ENCODE measurements at places on chromosomes 5 and 9.

DNA sequence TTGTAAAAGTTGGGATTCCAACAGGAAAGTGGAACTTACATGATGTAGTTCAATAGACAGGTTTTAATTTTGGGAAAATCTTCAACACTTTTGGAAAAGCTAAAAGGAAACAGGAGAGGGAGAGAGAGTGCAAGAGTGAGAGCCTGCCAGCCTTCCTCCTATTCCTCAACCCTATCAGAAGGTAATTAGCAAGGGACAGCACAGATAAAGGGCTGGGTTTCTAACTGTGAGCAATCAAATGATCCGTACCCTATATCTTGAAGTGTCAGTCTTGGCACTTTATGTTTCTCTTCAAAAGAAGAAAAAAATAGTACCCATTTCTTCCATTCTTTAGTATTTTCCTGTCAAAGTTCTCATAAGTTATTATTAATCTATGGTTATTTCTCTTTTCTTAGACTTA lies 79.4 kb downstream of the FER start:
- DNase-seq, result no peak

- peak; percentile 49 for DNase-seq
These were observed 190.3 kb downstream of the TMEM167A start for GRCh38 chr5:82886911-82887310.

- DNase-seq, result no peak
These were observed 441.6 kb upstream of the DMAC1 start for GRCh38 chr9:8241201-8241600.

GRCh38 chr5:96481867-96482266 lies 48.8 kb upstream of the PCSK1 start:
- DNase-seq, result no peak

DNA sequence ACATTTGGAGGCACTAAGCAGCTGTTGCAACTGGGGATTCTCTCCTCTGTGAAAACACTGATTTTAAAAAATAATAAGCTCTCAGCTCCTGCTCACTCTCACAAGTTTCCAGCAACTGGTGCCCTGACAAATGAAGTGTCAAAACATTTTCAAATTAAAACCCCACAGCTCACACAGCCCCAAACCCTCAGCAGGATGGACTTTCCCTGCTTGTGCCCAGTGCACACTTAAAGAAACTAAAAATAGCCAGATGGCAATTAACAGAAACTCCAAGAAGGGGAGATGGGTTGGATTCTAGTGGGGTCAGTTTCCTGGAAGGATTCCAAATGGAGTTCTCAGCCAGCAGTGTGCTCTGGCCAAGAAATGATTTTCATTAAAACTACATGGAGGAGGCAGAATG lies 163.0 kb upstream of the PUM3 start:
- no peak for DNase-seq

DNA sequence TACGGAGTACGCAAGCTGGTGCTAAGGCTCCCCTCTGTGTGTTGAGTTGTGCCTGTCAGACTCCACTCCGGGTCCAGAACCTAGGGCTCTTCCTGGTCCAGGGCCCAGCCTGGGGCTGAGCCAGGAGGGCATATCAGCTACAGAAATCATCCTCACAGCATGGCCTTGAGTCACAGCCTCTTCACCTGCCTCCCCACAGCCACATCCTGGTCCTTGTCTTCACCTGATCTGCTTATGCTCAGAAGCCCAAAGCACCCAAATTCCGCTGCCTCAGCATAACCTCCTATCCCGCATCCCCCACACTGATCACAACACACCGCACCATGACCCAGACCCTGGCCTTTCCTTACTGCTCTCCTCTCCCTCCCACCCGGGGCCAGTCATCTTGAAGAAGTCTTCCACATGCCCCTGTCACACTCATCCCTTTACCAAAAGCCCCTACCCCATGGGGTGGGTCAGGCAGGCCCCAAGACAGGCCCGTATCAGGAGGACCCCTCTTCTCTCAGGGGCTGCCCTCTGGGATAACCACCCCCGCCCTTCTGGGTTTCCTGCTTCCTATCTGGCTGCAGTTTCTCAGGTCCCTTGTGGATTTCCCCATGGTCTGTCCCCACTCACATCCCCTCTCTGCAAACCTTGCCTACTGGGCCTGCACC lies 1.3 kb upstream of the IL3 start:
- no peak for DNase-seq

GRCh38 chr5:82164176-82164976 lies 113.8 kb downstream of the RPS23 start:
- DNase-seq, result peak; percentile 86

DNA sequence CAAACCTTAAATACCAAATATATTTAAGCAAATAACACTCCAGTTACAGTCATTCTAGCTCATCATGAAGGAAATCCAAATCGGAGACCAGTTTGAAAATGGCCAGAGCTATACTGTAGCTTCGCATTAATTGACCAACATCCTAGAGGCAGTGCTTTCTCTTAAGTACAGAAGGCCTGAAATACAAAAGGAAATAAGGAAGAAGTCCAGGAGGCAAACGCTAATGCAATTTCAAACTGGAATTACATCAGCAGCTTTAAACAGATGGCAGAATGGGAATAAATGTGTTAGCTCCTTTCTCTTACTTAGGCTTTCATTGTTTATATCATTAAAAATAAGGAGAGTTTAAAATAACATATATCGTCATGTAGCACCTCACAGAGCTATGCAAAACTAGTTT lies 197.0 kb downstream of the SEC61B start:
- peak; percentile 61 for DNase-seq

DNA sequence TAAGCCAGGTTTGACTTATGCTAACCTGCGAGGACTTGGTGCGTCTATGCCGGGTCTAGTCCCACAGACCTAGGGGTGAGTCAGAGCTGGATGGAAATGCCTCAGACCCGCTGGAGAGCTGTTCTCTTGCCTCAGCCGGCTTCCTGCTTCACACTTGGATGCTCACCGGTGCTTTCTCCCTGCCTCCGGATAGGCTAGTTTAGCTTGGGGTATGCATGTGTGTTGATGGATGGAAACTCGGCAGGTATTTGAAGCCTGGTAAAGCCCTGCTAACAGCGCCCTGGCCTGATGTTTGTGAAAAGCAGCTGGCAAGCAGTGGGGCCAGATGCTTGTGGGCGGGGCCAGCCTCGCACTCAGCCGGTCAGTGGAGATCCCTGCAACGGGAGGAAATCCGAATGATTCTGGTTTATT lies 29.3 kb downstream of the PRRC2B start:
- peak; percentile 67 for DNase-seq

DNA sequence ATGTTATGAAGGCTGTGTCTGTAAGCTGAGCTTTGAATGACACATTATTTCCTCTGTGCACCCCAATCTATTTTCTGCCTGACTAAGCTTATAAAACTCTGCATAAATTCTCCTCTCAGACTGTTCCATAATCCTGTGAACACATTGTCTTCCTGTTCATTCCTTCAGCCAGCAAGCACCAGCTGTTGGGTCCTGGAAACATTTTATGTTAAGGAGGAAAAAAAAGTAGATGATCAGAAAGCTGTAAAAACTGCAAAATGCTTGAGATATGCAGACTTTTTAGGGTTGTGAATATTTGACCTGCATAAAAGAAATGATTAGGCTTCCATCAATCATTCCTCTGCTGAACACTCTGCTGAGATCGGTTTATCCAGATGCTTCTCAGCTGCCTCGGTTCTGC lies 1246.0 kb upstream of the DMAC1 start:
- DNase-seq, result no peak

GRCh38 chr5:16702964-16703363 lies 86.2 kb upstream of the RETREG1 start:
- no peak for DNase-seq

- DNase-seq, result no peak
These were observed 44.4 kb downstream of the PCA3 start for GRCh38 chr9:76808636-76809035.

DNA sequence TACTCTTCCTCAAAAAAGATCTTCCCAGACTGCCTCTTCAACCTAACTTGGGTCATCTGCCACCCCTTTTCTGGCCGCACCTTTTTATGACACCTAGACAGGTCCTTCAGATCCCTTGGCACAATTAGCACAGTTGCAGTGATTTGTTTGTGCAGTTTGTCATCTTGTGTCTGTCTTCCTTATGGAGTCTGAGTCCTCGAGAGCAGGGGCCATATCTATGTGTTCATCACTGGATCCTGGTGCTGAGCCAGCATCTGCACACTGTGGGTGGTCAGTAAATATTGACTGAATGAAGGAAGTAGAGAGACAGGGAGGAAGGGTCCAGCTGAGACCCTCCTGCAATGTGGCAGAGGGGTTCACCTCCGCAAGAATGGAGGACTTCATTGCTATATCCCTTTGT lies 14.4 kb downstream of the ERGIC1 start:
- DNase-seq, result no peak

- no peak for DNase-seq
These were observed 8.6 kb downstream of the VLDLR start for GRCh38 chr9:2630158-2630557.

DNA sequence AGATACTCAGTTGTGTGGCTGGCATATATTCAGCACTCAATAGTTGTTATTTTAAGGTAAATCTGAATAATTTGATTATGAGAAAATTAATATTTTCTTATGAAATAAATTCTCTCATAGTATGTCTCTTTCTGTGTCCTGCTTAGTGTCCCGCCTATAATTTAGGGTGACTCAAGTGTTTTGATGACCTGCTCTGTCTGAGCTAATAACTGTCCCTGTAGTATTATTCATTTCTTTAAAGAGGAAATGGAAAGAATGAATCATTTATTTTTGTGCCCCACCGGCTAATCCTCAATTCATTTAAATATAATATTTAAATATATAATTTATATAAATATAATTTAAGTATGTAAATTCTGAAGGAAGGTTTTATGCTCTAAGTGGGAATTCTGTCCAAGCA lies 4.1 kb downstream of the SLC1A1 start:
- DNase-seq, result no peak

DNA sequence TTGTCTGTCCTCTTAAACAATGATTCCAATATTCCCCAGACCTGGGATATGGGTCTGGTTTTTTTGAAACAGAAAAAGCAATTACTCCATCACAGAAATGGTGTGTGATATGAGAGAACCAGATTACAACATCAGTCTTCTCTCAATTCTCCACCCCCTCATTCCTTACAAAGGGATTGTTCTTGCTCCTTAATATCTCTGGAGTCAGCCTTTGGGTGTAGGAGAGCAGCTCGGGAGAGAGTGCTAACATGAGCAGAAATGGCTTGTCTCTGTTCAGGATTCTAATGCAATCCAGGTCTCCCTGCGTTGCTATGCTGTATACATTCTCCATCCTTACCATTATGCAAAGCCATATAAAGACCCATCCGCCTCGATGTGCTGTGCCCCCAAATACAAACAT lies 32.7 kb downstream of the ZFAND5 start:
- no peak for DNase-seq

DNA sequence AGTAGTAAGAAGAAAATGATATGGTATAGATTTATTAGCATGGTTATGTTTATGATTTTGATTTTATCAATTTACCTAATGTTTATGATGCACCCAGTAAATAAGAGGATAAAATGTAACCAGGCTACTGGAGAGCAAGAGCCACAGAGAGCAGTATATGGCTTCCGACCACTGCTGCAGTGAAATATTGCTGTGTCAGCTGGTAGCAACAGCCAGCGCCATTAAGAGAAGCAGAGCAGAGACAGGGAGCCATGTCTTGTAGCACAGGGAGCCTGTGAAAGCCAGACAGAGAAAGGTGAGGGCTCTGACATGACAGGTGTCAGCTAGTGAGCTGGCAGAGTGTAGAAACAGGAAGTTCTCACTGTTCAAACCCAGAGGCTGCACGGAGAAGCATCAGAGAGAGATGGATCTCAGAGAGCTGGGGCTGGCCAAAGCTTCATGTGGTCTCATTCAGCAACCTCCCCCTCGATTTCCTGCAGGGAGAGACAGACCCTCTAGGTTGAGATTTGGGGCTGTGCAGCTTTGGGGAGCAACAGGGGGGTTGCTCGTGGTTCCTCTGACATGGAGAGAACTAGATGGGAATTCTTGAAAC lies 202.1 kb downstream of the MED10 start:
- DNase-seq, result no peak

DNA sequence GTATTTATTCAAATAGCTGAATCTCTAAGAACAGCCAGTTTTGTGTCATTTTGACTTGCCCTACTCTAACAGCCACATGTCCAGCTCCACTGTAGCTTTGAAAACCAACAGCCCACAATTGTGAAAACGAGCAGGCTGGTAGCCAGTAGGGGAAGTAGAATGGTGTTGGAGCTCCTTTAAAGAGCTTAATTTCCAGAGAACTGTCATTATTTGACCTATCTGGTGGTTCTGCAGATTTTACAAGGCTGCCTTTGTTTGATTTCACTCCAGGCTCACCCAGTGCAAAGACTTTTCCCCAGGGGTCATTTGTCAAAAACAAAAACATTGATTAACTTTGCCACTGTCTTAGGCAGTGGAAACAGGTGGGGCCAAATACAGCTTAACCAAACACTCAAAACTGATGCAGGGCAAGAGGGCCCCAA lies 3.2 kb upstream of the PJA2 start:
- DNase-seq, result no peak

DNA sequence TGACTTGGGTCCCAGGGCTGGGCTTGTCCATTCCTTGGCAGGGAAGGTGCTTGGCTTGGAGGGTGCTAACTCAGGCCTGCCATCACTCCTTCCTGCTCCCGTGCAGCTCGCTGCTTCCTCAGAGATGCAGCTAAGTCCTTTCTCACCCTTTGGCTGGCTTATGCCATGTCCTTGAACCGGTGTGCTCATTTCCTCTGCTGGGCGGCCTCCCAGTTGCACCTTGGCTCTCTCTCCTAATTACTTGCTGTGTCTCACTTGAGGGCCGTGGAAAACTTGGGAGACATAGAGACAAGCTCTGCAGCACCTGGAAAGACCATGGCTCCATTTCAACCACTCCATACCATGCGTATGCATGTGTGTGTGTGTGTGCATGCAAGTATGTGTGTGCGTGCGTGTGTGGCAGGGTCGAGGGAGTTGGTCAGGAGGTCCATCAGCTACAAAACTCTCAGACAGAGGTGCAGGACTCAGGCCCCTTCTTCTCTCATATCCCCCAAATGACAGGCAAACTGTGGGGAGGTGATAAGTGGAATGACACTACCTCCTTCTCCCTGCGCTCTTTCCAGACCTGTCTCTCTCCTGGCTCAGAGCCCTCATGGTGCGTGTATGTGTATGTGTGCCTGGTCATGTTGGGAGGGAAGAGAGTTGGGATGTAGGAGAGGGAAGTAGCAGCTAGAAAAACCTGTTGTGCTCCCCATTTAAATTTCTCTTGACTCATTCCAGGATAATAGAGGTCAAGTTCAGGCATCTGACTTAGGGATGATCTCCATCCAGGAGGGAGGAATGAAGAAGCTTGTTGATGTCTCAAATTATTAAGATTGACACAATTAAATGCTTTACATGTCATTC lies 17.6 kb upstream of the MTMR12 start:
- no peak for DNase-seq

GRCh38 chr9:68739621-68740174 lies 34.7 kb downstream of the PIP5K1B start:
- DNase-seq, result no peak

DNA sequence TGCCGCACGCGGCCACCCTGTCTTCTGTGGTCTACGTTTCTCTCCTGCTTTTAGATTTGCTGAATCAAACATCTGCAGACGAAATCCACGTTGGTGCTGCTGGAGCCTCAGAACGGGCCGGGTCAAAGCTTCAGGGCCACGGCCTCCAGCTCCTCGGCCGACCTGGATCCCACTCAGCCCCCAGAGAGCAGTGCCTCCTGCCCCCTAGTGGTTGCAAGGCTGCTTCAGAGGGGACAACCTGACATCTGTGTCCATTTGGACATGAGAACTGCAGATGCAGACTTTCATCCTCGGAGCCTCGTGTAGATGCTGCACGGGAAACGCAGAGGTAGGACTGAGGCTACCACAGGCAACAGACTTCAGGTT lies 23.0 kb upstream of the SLC6A3 start:
- no peak for DNase-seq
